CD4-positive, CD25-positive, alpha-beta regulatory T cell (primary cell): ENCODE measurements at places on chromosomes 7 and 10. TPM values are rescaled to one million over a fixed set of nuclear protein-coding genes. Genes with fewer than 3 reads are reported as not detected.

Gene ZNF438
- 3.4 TPM for total RNA-seq

Gene TMEM229A
- not detected for total RNA-seq

Gene AKR1B15
- not detected for total RNA-seq

Gene GIMAP1
- 17.1 TPM for total RNA-seq

Gene ANKRD7
- total RNA-seq = not detected

Gene SPDYE16
- total RNA-seq = 2.9 TPM

Gene MYL10
- not detected for total RNA-seq

Gene ENO4
- total RNA-seq = not detected

Gene NANOS1
- 0.27 TPM for total RNA-seq

Gene LLCFC1
- not detected for total RNA-seq

Gene COPG2
- total RNA-seq = 6.1 TPM

Gene NT5C2
- total RNA-seq = 59.6 TPM

Gene RET
- total RNA-seq = 0.37 TPM

Gene ANKRD1
- not detected for total RNA-seq

Gene TRIM50
- total RNA-seq = not detected

Gene OPALIN
- total RNA-seq = not detected

Gene MYOF
- 1.0 TPM for total RNA-seq

Gene SFRP5
- not detected for total RNA-seq

Gene DNAJC30
- 10.0 TPM for total RNA-seq

Gene ACHE
- 0.20 TPM for total RNA-seq

Gene OR2A12
- total RNA-seq = not detected

Gene KNDC1
- total RNA-seq = 1.1 TPM

Gene GAD2
- total RNA-seq = not detected

Gene CFAP69
- not detected for total RNA-seq

Gene HOXA4
- total RNA-seq = not detected

Gene RNLS
- total RNA-seq = 1.6 TPM

Gene SKIDA1
- 0.10 TPM for total RNA-seq

Gene GSTK1
- total RNA-seq = 475 TPM

Gene CTAGE6
- total RNA-seq = 0.91 TPM

Gene LARP4B
- total RNA-seq = 82.0 TPM

Gene CD36
- 0.52 TPM for total RNA-seq

Gene SLC18A3
- total RNA-seq = not detected

Gene OR2A14
- not detected for total RNA-seq

Gene PAXIP1
- total RNA-seq = 15.1 TPM

Gene STEAP1
- not detected for total RNA-seq

Gene ADCYAP1R1
- not detected for total RNA-seq

Gene ZNF727
- not detected for total RNA-seq

Gene LMBR1
- 71.9 TPM for total RNA-seq

Gene PSD
- total RNA-seq = 2.9 TPM

Gene GCK
- total RNA-seq = not detected

Gene CDK14
- total RNA-seq = 4.0 TPM

Gene STEAP1B
- total RNA-seq = not detected

Gene PHYH
- total RNA-seq = 11.0 TPM

Gene SLC29A3
- 4.8 TPM for total RNA-seq

Gene GATA3
- 182 TPM for total RNA-seq

Gene LRRC4
- total RNA-seq = not detected

Gene HOXA6
- total RNA-seq = not detected

Gene VIM
- 1,005 TPM for total RNA-seq

Gene MTPN
- total RNA-seq = 106 TPM

Gene BAIAP2L1
- total RNA-seq = 0.86 TPM

Gene CYP2C18
- not detected for total RNA-seq

Gene NFE2L3
- 10.9 TPM for total RNA-seq

Gene ADRB1
- 0.17 TPM for total RNA-seq

Gene IL6
- total RNA-seq = not detected

Gene UPK3BL2
- total RNA-seq = 98.1 TPM

Gene WEE2
- total RNA-seq = not detected

Gene CLEC2L
- 0.39 TPM for total RNA-seq
